ENCODE measurements at places on chromosomes 7 and 10. TPM values are rescaled to one million over a fixed set of nuclear protein-coding genes. Genes with fewer than 3 reads are reported as not detected.

CACNA2D1 gene
- total RNA-seq = 18.8 TPM

AMPH gene
- not detected for total RNA-seq

SFR1 gene
- 8.6 TPM for total RNA-seq

DNA sequence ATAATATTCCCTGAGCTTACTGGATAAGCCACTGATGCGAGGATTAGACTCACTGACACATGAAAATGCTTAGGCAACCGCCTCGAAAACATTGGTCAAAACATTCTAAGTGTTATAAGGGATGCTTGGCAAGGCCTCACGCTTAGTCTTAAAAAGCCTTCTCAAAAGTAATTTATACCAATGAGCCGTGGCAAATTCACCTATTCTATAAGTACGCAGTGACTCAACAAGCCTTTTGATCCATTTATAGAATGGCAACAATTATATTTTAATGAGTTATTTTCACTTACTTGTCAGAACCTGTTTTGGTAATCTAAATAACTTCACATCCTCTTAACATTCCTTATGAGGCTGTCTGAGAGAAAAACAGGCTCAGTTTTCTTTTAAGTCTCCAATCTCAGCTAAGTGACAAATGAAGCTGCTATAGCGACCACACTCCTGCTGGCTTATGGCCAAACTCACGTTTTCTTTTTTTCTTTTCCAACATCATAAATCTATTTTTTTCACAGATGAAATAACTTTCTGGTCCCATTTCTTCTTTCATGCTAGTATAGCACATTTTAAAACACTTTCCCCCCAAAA lies 121.2 kb upstream of the AFAP1L2 start:
- DNase-seq = no peak

GRCh38 chr7:74527842-74528241 lies 74.1 kb downstream of the GTF2IRD1 start:
- no peak for DNase-seq
